Activated T-cell treated with anti-CD3 and anti-CD28 coated beads, Interleukin-2, amount 50 U/mL, for 4 hours (primary cell): ENCODE measurements at places on chromosomes 6 and 20. TPM values are rescaled to one million over a fixed set of nuclear protein-coding genes. Genes with fewer than 3 reads are reported as not detected.
A peak's percentile ranks its signal among the peaks of the same experiment; 100 is the strongest.

- no peak for DNase-seq
Measured at GRCh38 chr6:31407699-31408098, 4.3 kb downstream of the MICA start.

DNA sequence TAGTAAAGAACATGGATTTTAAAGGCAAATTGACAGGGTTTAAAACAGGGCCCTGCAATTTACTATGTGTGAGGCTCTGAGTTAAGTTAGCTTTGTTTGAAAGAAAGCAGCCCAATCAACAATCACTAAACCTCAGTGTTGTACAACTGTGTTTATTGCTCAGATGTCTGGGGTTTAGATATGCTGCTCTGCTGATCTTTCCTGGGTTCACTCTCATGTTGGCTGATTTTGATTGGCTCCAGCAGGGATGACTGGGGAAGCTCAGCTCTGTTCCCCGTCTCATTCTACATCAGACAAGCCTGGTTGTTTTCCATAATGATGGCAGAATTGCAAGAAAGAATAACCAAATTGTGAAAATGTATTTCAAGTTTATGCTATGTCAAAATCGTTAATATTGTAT lies 10.9 kb downstream of the C6orf58 start:
- DNase-seq, result no peak

The DNAH8 gene
- 0.11 TPM for total RNA-seq

- no peak for DNase-seq
Measured at GRCh38 chr6:137560184-137560563, 66.0 kb upstream of the OLIG3 start.

GRCh38 chr6:15505463-15505918 lies 157.3 kb downstream of the DTNBP1 start:
- no peak for DNase-seq

- no peak for DNase-seq
Measured at GRCh38 chr6:130973521-130974277, 89.3 kb downstream of the EPB41L2 start.

GRCh38 chr6:166722785-166723184 lies 95.7 kb upstream of the RPS6KA2 start:
- DNase-seq, result no peak

The CST11 gene
- not detected for total RNA-seq

GRCh38 chr6:13913226-13914001 lies 11.3 kb upstream of the RNF182 start:
- no peak for DNase-seq

- peak; percentile 36 for DNase-seq
Measured at GRCh38 chr6:116010790-116011401, 49.8 kb downstream of the FRK start.

- no peak for DNase-seq
Measured at GRCh38 chr20:48338717-48339116, 489.1 kb downstream of the PREX1 start.

The SYTL3 gene
- total RNA-seq, result 72.6 TPM

DNA sequence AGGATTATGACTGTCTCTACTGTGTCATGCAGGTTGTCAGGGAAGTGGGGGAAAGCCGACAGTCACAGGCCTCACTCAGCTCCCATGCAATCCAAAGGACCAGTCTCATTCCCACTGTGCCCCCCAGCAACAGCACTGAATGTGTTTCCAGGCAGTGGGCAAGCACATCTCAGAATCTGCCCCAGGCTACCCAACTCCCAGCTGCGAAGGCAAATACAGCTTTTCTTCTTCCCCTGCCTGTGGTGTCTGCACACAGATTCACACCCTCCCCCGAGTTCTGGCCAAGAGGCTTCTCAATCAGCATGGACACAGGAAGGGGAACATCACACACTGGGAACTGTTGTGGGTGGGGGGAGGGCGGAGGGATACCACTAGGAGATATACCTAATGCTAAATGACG lies 75.3 kb downstream of the SNAP91 start:
- no peak for DNase-seq

DNA sequence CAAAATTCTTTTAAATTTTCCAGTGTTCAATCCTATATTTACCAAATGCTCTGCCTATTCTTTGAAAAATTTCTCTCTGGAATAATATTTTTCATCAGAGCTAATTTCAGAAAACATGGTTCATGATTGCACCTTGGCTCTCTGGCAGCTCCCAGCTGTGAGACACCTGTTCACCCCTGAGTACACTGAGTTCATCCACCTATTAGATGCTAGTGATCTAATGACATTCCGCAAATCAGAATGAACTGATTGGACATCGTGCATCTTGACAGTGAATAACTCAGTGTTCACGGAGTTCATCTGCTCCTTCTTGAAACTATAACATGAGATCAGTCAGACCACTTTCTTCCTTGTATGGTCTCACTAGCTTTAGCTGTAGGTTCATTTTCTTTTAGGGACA lies 3.9 kb upstream of the SHPRH start:
- no peak for DNase-seq

DNA sequence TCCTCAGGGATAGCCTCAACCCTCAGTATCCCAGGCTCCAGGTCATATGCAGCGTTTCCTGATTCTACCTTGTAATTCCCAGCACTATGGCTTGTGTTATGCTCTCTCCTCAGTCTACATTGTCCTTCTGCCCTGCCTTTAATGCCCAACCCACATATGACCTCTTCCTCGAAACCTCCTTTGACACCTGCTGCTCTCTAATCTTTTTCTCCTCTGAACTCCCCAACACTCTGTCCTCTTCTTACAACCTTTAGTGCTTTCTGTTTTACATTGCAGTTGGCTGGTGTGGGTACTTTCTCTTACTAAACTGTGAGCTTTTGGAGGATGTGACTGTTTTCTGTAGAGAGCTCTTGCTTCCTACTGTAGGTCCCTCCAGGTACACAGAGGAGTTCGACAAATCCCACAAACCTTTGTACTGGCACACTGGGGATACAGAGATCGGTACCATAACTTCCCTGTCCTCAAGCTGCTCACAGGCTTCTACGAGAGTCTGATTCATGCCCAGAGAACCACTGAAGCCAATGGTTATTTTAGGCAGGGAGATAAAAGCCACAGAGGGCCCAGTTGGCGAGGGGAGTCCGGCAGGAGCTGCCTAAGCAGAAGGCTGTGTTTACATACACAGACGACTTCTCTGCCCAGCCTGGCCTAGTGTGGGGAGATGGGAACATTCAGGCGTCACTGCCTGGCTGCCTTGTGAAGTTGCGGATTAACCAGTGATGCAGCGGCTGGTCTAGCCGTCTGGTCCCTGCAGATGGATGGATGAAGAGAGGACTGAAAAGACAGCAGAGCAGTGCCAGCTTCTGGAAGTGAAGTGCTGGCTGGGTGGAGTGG lies 8.4 kb upstream of the EPB41L1 start:
- DNase-seq, result no peak

DNA sequence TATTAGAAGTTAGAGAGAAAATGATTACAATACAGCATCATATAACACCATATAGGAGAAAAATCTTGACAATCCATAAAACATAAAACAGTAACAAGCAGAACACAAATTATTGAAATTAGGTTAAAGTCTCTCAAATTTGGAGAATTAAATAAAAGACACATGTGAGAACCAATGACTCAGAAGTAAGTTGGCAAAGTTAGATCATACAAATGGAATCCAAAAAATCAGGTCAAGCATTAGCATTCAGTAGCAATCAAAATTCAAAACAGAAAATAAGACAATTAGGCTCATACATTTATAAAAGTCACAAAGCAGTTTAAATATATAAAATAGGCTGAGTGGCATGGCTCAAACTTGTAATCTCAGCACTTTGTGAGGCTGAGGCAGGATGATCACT lies 775.6 kb downstream of the PHF3 start:
- no peak for DNase-seq

DNA sequence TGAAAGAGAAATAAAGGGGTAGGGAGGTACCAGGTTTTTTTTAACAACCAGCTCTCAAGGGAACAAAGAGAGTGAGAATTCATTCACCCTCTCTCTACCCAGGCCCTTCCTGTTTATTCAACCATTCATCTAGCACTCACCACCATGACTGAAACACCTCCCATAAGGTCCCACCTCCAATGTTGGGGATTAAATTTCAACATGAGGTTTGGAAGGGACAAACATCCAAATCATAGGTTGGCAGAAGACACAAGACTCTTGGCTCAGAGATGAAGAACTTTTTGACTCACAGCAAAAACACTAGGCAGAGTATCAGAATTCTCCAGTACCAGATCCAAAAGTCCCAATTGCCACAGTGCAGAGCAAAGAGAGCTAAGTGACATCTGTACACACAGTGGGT lies 186.3 kb downstream of the EDN1 start:
- no peak for DNase-seq

- DNase-seq, result no peak
Measured at GRCh38 chr6:155710704-155711103, 255.1 kb upstream of the NOX3 start.

The KCNG1 gene
- 7.0 TPM for total RNA-seq

The PLN gene
- not detected for total RNA-seq

DNA sequence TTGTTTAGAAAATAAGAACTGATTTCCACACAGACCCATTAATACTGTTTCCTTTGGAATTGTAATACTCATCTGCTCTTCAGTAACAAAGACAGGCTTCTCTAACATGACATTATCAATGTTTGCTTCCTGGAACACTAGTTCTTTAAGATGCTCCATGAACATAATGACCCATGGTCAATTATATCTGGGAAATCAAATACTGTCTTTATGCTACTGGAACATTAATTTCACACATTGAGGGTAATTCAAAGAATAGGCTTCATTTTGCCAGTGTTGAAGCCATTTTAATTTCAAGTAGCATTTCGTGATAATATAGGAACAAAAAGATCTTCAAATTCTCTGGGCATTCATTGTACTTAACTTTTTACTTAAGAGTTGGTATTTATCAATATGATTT lies 80.9 kb downstream of the OPN5 start:
- DNase-seq, result no peak

GRCh38 chr6:165632194-165632593 lies 30.8 kb downstream of the PDE10A start:
- no peak for DNase-seq

GRCh38 chr6:170039156-170040114 lies 251.4 kb downstream of the DLL1 start:
- no peak for DNase-seq

DNA sequence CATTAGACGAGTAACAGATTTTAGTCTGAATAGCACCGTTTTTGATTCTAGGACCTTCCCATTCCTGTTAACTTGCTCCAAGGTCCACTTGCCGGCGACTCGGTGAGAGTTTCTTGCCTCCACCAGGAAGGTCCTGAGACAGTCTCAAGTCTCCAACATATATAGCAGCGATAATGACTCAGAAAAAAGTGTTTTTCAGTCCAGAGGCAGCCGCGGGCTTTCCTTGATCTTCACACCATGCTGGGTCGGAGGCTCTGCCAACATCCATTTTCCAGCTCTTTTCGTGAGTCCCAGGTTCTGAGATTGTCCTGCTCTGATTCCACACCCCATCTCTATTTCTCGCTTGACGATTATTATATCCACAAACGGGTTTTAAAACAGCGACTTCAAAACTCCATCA lies 170.5 kb downstream of the GPX5 start:
- no peak for DNase-seq

The ADGRB3 gene
- not detected for total RNA-seq

The OXT gene
- total RNA-seq, result not detected

The ISM1 gene
- 11.5 TPM for total RNA-seq

- DNase-seq, result no peak
Measured at GRCh38 chr6:147325557-147325956, 121.3 kb downstream of the STXBP5 start.

The CST8 gene
- total RNA-seq, result not detected

- no peak for DNase-seq
Measured at GRCh38 chr20:51134405-51134804, 111.5 kb upstream of the KCNG1 start.

DNA sequence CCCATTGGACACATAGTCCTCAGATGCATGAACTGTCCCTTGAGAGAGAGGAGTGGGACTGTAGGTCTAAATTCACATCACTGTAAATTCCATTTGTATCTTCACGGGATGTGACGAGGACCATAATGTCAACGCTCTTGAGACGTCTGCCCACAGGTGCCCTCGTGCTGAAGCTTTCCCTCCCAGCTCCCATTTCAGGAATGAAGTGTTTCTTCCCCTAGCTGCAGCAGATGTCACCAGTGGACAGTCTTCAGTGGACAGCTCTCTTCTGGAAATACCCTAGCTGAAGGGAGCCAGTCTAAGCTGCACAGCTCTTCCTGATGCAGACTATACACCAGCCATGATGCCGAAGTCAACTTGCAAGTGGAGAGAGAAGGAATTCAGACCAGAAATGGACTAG lies 217.4 kb upstream of the ECI2 start:
- DNase-seq, result no peak

DNA sequence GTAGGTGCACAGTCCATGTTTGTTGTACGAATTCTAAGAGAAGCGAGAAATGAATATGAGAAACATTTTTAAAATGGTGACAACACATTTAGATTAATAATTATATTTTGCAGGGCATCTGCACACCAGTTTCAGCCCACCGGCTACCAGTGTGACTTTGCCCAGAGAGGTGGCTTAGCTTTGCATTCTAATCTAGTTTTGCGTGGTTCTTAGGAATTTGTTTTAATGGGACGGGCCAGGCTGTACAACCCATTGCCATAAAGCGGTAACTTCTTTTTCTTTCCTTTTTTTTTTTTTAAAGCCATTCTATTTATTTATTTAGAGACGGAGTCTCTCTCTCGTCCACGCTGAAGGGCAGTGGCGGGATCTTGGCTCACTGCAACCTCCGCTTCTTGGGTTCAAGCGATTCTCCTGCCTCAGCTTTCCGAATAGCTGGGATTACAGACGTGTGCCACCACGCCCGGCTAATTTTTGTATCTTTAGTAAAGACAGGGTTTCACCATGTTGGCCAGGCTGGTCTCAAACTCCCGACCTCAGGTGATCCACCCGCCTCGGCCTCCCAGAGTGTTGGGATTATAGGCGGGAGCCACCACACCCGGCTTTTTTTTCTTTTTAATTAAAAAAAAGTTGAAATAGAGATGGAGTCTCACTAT lies 829 bp downstream of the MANBAL start:
- DNase-seq, result no peak

DNA sequence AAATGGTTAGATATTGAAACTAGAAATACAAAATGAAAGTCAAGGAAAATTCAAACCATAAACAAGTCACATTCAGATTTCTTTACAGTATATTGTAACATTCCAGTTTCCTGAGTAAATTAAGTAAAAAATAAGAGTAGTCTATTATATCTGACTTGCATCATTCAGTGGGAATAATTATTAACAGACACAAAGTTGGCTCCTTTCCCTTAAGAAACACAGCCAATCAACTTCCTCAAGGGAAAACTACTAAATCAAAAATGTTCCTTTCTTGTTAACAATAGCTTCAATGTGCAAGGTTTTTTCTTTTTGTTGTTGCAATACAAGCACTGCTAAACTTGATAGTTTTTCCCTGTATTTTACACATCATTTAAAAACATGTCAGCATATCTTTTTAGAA lies 33.2 kb downstream of the DNAAF9 start:
- no peak for DNase-seq
